Sciatic nerve (tissue), 2 donors: ENCODE measurements at places on chromosomes 12 and 14. TPM values are rescaled to one million over a fixed set of nuclear protein-coding genes. Genes with fewer than 3 reads are reported as not detected.

- no peak for DNase-seq
Observed at GRCh38 chr12:61538951-61539350, 721.3 kb upstream of the USP15 start.

- no peak for DNase-seq
Observed at GRCh38 chr12:53034459-53034858, 15.4 kb upstream of the TNS2 start.

- DNase-seq, result no peak
Observed at GRCh38 chr12:67320614-67321295, 51.6 kb downstream of the CAND1 start.

- DNase-seq, result no peak
Observed at GRCh38 chr12:4112290-4112689, 161.3 kb upstream of the CCND2 start.

- DNase-seq, result no peak
Observed at GRCh38 chr14:40599725-40600124, 1007.0 kb upstream of the LRFN5 start.

DNA sequence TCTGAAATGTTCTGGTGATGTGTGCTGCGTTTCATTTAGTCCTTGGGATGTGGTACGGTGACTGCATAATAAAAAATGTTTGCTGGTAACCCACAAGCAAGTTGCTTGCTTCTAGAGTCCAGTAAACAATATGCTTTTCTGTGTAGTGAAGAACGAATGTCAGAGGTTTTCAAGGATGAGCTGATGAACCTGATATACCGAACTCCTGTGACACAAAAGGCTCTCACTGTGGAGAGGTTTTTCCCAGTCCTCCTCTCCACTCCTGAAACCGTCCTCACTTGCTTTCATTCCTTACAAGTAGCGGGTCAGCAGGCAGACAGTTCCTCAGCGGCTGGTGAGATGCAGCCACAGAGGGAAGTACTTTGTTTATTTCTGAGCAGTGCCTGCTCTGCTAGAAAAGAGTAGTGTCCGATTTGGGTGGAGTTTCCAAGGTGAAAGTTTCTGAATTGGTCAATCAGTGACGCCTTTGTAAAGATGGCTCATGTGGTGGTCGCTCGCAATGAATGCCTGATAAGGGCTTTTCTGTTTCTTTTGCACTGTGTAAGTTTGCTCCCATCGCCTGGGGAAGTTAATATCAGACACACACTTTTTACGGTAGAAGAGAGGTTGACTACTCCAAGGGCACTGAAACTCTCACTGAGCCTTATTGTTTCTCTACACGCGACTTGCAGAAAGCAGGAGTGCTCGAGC is 3.0 kb downstream of the ETV6 start:
- no peak for DNase-seq

The BDKRB2 gene
- total RNA-seq, result 50.4 TPM

The LHX5 gene
- not detected for total RNA-seq
